Endothelial cell of umbilical vein (primary cell): ENCODE measurements at places on chromosomes 5 and 9. TPM values are rescaled to one million over a fixed set of nuclear protein-coding genes. Genes with fewer than 3 reads are reported as not detected.
A peak's percentile ranks its signal among the peaks of the same experiment; 100 is the strongest.

DNA sequence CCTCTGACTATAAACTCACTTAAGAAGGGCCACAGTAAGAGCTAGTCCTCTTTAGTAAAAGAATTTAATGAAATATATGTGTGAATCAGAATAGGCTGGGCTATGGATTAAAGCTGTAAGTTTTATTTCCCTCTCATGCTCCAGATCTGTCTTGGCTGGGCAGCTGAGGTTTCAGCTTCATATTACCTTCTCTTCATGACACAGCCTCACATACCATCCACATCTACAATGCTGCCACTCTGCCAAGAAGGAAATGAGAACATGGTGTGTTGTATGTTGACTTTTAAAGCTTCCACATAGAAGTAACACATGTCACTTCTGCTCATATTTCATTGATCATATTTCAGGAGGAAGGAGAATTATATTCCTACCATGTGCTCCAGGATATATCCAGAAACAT lies 776.0 kb upstream of the ACO1 start:
- no peaks in the 10 kb centered on the region for H3K27me3 ChIP-seq
- no peak overlapping the region for H3K27ac ChIP-seq
- H3K36me3 ChIP-seq: no peaks in the 10 kb centered on the region
- DNase-seq: peak; percentile 59
- no peak overlapping the region for H3K4me3 ChIP-seq
- H3K4me1 ChIP-seq: peaks cover 34% of the 10 kb centered on the region

SLC6A18 gene
- total RNA-seq: not detected in 2 replicates

DNA sequence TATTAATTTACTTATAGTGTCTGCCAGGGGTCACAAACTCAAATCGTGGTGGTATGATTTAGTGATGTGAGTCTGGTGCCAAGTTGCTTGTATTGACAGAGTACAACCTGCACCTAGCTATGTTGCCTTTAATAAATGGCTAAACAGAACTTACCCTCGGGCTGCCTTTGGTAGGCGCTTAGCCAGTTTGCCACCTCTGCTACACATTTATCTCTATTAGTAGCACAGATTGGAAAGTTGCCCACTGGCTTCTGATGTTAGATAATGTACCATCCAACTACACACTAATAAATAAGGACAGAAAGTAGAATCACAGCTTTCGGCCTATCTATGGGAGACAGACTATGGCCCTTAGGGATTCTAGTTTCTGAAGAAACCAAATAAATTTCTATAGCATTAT lies 368.4 kb downstream of the MAN2A1 start:
- no peaks in the 10 kb centered on the region for H3K36me3 ChIP-seq
- no peak overlapping the region for H3K4me3 ChIP-seq

GRCh38 chr9:107358986-107359385 lies 75.9 kb downstream of the RAD23B start:
- H3K27ac ChIP-seq: no peak overlapping the region
- no peaks in the 10 kb centered on the region for H3K36me3 ChIP-seq
- peaks cover 4% of the 10 kb centered on the region for H3K27me3 ChIP-seq
- DNase-seq: no peak
- H3K4me3 ChIP-seq: no peak overlapping the region
